ENCODE measurements at places on chromosomes 1 and 21.
A peak's percentile ranks its signal among the peaks of the same experiment; 100 is the strongest.

- DNase-seq = no peak
Observed at GRCh38 chr1:149934356-149934755, 2.3 kb downstream of the MTMR11 start.

GRCh38 chr1:92792340-92792782 lies 7.5 kb upstream of the EVI5 start:
- no peak for DNase-seq

- DNase-seq = peak; percentile 45
Observed at GRCh38 chr1:19003371-19004290, 47.2 kb upstream of the IFFO2 start.

DNA sequence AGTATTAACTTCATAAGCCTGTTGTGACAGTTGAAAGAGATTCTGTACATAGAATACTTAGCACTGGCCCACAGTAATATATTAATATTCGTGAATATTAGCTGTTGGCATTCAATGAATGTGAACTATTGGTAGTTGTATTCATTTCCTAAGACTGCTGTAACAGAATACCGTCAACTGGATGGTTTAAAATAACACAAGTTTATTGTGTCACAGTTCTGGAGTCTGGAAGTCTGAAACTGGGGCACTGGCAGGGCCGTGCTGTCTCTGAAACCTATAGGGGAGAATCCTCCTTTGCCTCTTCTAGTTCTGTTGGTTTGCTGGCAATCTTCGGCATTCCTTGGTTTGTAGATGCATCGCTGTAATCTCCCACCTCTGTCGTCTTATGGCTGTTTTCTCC lies 47.5 kb downstream of the OLFML3 start:
- no peak for DNase-seq

DNA sequence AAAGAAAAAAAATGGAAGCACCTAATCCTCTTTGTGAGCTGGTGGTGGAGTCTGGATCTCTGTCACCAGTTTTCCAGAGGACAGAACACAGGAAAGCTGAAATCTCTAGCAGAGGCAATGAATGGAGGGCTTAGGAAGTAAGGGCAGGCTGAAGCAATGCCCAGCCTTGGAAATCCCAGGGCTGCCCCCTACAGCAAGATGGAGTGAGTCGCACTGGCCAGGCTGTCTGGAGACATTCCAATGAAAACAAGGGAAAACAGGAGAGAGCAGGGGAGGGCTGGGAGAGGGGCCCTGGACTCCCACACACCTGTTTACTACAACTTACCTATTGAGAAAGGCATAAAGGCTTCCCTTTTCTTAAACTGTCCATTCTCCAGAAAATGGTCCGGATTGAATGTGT lies 25.9 kb downstream of the CYP2J2 start:
- no peak for DNase-seq

DNA sequence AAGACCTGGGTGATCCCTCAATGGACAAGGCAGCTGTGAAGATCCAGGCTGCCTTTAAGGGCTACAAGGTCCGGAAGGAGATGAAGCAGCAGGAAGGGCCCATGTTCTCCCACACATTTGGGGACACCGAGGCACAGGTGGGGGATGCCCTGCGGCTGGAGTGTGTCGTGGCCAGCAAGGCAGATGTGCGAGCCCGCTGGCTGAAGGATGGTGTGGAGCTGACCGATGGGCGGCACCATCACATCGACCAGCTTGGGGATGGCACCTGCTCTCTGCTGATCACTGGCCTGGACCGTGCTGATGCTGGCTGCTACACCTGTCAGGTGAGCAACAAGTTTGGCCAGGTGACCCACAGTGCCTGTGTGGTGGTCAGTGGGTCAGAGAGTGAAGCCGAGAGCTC lies 85.2 kb downstream of the TRIM11 start:
- no peak for DNase-seq

GRCh38 chr1:5877001-5877400 lies 115.2 kb downstream of the NPHP4 start:
- no peak for DNase-seq

GRCh38 chr1:94713472-94714141 lies 106.5 kb upstream of the SLC44A3 start:
- no peak for DNase-seq

All from stimulated activated CD8-positive, alpha-beta memory T cell treated with anti-CD3 and anti-CD28 coated beads, Interleukin-4, amount 100 ng/mL, for 48 hours (primary cell).